H1 (cell line): ENCODE measurements at places on chromosomes 4 and X.

- no peak for DNase-seq
Observed at GRCh38 chrX:15790769-15791290, 546 bp downstream of the ZRSR2 start.

DNA sequence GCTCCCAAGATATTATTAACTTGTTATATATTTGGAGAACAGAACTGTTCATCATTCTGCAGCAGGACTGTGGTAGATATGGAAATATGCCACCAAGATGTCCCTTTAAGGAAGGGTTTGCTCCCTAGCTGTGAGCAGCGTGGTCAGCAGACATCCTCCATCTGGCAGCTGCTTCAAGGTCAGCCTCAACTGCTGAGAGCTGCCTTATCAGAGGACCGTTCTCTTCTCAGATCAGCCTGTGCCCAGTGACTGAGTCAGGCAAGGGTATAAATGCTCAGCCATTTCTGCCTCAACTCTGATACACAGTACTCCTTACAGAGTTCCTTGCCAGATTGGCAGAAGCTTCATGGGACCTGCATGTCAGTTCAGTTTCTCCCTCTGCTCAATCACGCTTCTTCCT is 63.4 kb upstream of the MAGEB2 start:
- no peak for DNase-seq

- no peak for DNase-seq
Observed at GRCh38 chr4:740656-741282, 35.1 kb downstream of the PCGF3 start.

DNA sequence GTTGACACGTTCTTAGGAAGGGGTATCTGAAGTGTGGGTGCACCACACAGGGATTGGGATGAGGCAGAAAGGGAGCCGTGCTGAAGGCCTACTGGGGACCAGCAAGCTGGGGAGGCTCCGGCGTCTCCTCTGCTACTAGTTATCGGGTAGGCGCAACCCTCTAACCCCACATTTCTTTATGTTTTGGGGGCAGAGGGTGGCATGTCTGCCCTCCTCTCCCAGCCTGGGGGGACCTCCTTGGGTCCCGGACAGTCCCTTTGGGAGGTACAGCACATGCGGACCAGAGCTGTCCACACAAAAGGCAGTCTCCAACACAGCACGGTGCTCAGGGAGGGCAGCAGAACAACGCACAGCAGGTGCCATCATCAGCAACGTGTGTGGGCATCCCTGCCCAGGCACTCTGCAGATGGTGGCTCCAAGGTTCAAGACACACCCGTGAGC is 33.2 kb downstream of the WDR1 start:
- DNase-seq = no peak

DNA sequence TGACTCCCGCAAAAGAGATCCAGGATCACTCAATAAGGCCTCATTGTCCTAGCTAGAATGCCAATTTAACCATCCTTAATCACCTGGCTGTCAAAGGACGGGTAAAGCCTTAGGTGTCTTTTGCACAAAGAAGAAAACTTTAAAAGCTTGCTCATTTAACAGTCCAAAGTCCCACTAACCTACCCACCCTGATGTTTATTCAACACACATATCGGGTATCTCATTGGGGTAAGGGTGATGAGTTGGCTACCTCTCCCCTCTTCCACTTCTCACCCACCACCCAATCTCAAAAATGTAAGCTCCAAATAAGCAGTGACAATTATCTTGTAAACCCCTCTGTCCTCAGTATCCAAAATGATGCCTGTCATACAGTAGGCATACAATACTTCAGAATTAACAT is 988 bp upstream of the SRD5A3 start:
- no peak for DNase-seq

- no peak for DNase-seq
Observed at GRCh38 chr4:133096972-133097371, 52.1 kb upstream of the PCDH10 start.

GRCh38 chrX:74449937-74450330 is 28.6 kb downstream of the SLC16A2 start:
- no peak for DNase-seq

- no peak for DNase-seq
Observed at GRCh38 chrX:127439676-127440075, 612.5 kb downstream of the ACTRT1 start.

DNA sequence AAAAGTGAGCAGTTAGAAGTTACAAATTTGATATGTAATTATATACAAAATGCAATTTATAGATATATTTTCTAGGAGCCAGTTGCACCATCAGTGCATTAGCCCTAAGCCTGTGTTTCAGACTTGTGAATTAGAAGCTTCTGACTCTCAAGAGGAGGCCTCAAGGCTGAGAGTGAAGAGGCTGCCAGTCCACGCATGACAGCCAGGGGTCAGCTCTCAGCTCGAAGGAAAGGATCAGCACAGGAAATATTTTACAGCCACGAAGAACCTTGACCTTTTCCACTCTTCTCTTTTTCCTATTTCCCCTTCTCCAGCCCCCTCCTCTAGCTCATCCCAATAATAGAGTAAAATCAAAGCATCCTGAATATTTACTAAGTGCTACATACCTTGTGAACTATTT is 642.4 kb downstream of the TRIML1 start:
- no peak for DNase-seq

DNA sequence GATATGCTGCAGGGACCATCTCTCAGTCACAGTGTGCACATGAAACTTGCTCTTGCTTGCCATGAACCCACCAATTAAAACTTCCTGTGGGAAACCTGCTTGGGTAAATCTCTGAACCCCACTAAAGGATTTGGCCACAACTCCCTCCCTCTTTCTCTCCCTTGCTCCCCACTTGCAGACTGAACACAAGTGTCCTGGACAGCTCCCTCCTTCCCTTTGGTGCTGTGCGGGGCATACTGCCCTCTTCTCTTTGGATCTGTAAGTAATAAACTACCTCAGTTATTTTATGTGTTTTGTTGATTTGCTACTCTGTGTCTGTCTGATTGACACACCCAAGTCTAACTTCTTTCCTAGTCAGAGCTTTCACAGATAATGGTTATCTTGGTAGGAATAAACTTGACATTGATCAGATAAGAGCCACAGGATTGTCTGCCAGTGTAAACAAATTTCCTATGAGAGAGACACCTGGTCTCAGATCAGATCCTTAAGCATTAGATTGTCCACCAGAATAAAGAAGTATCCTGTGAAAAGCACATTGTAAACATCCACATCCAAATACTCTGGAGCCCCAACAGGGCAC is 41.8 kb downstream of the SULT1E1 start:
- DNase-seq = no peak

DNA sequence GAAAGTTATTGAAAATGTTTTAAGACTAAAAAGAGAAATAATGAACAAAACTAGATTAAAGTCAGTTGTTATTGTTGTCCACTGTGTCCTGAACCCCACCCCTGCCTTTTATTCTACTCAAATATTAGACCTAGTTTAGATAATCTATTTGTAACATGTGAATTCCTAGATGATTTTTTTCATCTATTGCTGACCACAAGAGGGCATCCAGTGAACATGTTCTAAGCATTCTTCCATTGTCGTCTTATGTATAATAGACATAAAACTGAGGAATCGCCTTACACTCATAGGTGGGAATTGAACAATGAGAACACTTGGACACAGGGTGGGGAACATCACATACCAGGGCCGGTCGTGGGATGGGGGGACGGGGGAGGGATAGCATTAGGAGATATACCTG is 36.4 kb upstream of the HPRT1 start:
- no peak for DNase-seq

- DNase-seq = no peak
Observed at GRCh38 chr4:152301381-152301780, 234.5 kb downstream of the FBXW7 start.

GRCh38 chr4:72525938-72526337 is 43.1 kb downstream of the ADAMTS3 start:
- no peak for DNase-seq

GRCh38 chr4:168978001-168978700 is 31.9 kb downstream of the CBR4 start:
- DNase-seq = no peak

DNA sequence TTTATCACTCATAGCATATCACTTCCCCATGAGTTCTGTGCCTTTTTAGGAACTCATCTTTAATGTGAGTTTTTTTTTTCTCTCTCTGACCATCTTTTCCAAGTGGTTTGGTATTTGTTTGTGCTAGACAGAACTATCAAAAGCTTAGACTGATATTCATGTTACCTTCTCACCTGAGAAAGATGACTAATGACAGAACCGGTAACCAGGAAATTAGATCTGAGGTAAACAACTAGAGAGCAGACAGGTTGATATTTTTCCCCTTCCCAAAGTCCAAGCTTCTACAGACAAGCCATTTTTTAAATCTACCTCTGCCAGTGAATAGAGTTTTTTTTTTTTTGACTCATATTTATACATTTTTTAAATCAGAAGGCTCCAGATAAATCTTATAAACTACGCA is 17.0 kb upstream of the SRD5A3 start:
- no peak for DNase-seq

- no peak for DNase-seq
Observed at GRCh38 chrX:97594646-97595224, 711.0 kb downstream of the RPA4 start.

GRCh38 chr4:24763631-24764297 is 31.6 kb upstream of the SOD3 start:
- DNase-seq = no peak

GRCh38 chr4:1728061-1728980 is 7.0 kb downstream of the TACC3 start:
- DNase-seq = no peak

DNA sequence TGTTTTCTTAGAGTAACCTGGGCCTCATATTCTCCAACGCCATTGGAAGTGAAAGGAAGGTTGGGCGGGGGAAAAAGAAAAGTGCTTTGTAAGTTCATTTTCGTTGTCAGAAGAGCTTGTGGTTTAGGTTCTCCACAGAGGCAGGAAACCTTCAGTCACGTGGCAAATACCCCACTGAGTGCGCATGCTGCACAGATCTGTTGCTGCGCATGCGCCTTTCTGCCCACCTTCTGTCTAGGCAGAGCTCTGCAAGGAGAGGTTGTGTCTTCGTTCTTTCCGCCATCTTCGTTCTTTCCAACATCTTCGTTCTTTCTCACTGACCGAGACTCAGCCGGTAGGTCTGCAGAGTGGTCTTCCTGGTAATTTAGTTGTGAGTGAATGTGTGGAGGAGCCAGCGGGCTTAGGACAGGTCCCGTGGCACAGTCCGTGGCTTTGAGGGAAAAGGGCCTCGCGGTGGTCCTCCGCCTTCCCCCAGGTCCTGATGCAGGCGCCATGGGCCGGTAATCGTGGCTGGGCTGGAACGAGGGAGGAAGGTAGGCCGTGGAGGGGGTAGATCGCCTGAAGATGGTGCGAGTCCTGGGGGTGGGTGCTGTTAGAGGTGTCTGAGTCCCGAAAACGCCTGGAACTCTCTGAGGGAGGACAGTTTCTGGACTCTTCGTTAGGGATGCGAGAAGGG is at the start of gene PAGE5:
Gene PAGE5 (plus strand): TSS at position 228 of the 676 bp plus-strand sequence. CDS start 1,037 bp downstream, outside the sequence.
- DNase-seq = no peak

- DNase-seq = no peak
Observed at GRCh38 chr4:141675384-141675783, 39.0 kb downstream of the IL15 start.

- DNase-seq = no peak
Observed at GRCh38 chr4:110042545-110043517, 130.1 kb downstream of the EGF start.

DNA sequence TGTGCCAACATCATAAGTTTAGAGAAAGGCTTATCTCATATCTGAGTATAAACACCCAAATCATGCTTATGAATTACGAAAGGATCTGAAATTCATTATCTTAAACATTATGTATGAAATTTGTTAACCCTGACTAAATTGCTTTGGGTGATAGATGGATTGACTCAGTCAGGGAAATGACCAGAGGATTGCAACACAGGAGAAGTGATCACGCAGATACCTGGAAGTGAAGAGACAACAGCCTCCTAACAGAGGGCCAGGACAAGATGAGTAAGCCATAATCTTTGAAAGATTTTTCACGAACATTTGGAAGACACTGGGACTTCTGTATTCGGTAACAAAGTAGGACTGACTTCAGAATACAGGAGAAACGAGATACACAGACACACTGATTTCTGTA is 363.4 kb downstream of the DMD start:
- no peak for DNase-seq
